H1 (cell line): ENCODE measurements at places on chromosomes 2 and 18.

DNA sequence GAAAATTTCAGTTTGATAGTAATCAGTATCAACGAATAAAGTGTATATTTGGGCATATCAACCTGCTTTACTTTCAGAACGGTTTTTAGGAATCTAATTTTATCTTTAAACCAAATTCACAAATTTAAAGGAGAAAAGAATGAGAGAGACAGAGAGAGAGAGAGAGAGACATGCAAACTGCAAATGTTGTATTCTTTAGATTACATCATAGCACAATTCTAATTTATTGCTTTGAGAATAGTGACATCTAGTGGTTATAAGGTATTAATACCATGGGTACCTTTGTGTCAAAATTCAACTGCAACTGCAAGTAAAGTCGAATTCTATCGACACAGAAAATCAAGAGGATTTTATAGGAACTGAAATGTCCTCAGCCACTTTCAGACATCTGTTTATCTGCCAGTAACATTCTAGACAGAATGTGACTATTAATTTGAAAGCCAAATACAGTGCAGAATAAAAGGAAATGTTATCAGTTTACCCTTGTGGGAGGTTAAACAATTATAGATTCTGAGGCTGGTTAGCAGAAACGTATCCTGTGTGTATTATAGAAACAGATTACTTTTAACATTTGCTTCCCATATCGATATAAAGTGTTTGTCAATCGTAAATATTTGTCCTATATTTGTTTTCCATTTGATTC, 529.8 kb upstream of the VRK2 start:
- no peak for DNase-seq

GRCh38 chr2:152445791-152446201, 110.8 kb downstream of the FMNL2 start:
- no peak for DNase-seq

DNA sequence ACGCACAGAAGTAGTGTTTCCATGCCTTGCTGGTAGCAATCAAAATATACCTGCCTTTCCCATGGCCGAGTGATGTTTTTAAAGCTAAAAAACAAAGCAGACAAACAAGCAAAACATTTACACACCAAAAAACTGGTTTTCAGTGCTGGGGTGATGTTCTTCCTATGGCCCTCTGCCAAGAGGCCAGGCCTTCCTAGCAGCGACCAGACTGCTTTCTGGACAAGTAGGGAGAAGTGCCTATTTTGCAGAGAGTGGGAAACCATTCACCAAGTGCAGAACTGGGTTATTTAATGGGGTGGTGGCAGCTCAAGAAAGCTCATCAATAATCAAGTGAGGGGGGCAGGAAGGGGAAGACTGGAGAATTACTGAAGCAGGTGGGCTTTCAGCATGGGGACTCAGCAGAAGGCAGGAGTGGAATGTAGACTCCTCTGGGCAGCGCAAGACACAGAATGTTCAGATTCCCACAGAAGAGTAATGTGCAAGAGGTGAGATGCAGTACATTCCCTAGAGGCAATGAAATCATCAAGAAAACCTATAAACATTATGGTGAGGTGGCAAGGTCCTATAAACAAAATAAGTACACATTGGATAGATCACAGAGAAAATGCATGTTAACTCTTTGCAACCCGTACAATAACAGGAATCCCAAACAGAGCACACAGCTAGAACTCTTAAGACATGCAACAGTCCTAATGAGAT, 44.0 kb downstream of the CPO start:
- no peak for DNase-seq

DNA sequence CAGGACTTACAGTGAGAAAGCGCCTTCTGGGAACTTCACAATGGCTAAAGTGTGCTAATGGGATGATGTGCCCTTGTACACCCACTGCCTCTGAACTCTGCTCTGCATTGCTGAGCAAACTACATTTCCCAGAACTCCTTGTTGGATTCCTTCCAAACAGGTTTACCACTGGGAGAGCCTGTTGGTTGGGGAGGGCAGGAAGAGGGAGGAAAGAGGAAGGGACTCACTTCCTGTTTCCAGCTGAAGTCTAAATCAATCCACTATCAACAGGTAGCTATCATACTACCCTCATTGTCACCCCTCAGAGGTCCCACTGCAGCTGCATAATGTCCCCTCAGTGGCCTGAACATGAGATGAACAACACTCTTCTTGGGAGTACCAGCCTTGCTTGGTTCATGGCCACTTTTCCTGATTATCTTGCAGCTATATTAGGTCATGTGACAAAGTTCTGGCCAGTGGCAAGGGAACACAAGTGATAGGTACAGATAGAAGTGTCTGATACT, 109.7 kb downstream of the MSH2 start:
- no peak for DNase-seq

DNA sequence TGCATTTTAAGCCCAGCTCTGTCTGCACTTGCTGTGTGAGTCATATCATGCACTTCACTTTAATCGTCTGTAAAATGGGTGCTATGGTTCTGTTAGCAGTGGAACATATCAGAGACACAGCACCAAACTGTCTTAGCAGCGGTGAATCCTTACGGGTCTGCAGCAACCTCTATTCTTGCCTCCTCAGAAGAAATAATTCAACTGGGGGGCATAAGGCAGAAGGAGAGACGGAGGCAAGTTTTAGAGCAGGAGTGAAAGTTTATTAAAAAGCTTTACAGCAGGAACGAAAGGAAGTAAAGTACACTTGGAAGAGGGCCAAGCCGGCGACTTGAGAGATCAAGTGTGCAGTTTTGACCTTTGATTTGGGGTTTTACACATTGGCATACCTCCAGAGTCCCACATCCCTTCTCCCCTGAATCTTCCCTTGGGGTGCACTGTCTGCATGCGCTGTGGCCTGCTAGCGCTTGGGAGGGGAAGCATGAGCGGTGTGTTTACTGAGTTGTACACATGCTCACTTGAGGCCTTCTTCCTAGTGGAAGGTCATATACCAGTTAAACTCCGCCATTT, 109.8 kb downstream of the DDX1 start:
- DNase-seq: no peak

- no peak for DNase-seq
Measured at GRCh38 chr2:149595056-149595963, 7.7 kb upstream of the MMADHC start.

- peak; percentile 69 for DNase-seq
Measured at GRCh38 chr2:84971510-84972206, 697 bp downstream of the KCMF1 start.

GRCh38 chr2:159550231-159550630, 66.1 kb downstream of the BAZ2B start:
- DNase-seq: no peak

- no peak for DNase-seq
Measured at GRCh38 chr2:69298261-69298660, 88.8 kb downstream of the GFPT1 start.

GRCh38 chr18:25322806-25323205, 29.2 kb downstream of the ZNF521 start:
- DNase-seq: no peak

- no peak for DNase-seq
Measured at GRCh38 chr2:165618806-165619205, 149.3 kb downstream of the CSRNP3 start.

GRCh38 chr2:60884800-60885199, 3.4 kb downstream of the REL start:
- DNase-seq: no peak

DNA sequence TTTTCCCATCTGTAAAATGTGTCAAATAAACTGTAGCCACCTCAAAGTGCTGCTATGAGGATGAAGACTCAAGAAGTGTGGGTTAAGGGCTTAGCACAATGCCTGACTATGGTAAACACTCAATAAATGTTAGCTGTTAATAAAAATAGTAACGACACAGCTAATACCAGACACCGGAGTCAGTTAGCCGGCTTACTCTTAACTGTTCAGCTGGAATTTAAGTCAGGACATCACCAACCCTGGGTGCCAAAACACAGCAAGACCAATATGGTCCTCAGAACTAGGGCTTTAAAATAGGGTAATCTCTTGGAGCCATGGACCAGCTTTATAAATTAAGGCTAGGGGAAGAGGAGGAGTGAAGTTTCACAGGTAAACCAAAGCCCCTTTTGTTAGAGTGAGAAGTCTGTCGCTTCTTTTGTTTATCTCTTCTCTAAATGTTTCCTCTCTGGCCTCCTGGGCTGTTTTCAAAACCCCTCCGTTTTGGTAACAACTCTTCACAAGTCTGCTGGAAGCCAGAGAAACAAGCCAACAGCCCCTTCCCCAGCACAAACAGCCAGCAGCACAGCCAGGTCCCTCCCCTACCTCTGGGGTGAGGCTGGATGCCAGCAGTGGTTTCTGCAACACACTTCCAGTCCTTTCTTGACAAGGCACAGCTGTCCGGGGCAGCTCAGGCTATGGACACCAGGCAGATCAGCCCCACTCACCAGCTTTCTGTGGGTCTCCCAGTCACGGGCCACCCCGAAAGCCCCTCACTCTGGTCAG, 13.8 kb upstream of the FZD7 start:
- no peak for DNase-seq

- no peak for DNase-seq
Measured at GRCh38 chr2:75157435-75157834, 41.9 kb downstream of the TACR1 start.

- DNase-seq: no peak
Measured at GRCh38 chr18:72206814-72207213, 337.3 kb downstream of the CBLN2 start.

DNA sequence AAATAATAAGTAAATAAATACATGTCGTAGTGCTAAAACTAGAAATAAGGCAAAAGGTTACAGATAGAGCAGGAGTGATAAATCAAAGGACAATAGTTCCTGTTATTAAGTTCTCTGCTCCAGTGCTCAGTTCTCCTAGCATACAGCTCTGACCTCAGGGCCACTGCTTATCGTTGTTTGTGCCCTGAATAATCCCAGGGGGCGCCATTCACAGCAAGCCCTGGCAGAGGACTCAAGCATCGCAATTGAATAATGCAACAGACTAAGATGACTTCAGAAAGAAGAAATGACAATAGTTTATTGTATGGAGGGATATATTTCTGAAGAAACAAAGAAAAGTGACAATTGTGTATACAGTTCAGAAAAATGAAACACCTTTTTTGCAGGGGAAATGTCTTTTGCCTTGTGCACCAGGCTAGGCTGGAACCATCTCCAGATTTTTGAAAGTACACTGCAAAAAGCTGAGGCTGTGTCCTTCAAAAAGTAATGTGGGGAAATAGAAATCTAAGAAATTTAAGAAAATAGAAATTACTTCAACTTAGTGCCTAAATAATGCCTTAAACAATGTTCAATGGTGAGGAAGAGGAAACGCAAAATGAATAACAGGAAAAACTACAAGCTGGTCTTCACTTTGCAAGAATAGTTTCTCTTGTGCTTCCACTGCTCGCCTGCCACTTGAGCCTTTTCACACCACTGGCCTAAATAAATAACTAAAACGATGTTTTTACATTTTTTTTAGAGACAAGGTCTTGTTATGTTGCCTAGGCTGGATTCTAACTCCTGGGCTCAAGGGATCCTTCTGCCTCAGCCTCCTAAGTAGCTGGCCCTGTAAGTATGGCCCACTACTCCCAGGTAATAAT, 19.0 kb upstream of the CCNYL1 start:
- DNase-seq: no peak

- no peak for DNase-seq
Measured at GRCh38 chr2:177740700-177741099, 331.9 kb downstream of the PDE11A start.

DNA sequence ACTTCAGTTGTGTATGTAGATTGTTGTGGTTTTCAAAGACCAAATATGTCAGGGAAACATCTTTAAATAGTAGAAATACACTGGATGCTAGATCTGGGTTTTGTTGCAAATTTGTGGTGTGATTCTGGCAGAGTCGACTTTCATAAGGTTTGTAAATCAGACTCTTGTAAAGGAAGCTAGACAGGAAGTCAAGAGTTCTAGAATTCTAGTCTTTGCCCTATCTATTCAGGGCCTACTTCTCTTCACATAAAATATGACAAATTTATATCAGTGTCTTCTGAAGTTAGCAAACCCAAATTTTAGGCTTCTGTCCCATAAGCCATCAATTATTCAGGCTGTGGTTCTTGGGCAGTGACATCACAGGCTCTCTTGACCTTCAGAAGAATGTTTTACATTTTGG, 1579.2 kb upstream of the PIK3C3 start:
- DNase-seq: no peak

DNA sequence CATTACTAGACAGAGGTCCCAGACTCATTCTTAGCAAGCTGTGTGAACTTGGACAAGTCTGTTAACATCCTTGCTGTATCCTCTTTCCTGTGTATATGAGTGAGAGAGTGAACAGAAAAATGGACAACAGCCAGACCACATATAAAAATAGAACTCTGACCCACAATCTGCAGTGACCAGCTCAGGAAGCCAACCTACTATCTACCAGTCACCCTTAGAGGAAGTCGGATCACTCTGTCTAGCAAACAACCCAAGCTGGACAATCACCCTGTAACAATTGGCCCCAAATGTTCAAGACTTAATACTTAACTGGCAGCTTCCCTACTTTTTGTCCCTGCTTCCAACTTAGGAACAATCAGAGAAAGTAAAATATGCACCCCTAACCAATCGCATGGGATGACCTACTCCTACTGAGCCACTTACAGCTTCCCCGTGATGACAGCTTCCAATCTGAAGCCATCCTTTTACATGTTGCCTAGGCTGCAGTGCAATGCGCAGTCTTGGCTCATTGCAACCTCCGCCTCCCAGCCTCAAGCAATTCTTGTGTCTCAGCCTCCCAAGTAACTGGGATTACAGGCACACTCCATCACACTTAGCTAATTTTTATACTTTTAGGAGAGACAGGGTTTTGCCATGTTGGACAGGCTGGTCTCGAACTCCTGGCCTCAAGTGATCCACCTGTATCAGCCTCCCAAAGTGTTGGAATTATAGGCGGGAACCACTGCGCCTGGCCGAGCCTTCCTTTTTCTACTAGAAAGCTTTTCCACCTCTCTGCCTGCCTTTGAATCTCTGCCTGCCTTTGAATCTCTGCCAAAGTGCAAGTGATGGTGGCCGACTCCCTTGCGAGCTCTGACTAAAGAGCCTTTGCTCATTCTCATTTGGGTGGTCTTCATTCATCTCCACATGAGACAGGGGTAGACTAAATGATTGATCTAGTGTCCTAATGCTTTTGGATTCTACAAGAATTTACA, 158.3 kb upstream of the NDUFV2 start:
- no peak for DNase-seq

DNA sequence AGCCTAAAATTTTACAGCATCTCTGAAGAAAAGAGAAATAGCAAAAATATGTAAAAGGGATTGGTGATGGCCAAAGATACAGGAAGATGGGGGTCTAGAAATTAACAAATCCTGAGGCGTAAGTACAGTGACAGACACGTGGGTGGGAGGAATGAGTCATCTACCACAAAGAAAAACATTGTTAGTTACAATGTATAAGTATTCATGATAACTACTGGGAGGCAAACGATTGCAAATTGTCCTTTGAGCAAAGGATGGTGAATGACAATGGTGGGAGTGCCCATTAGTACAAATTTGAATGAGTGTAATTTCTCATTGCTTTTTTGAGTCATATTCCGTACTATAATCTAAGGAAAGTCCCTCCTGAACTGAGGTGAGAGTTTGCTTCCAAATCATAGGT, 809.0 kb upstream of the FAM98A start:
- no peak for DNase-seq
